Activated CD4-positive, alpha-beta T cell treated with anti-CD3 and anti-CD28 coated beads, Interleukin-2, amount 50 U/mL, for 4 hours (primary cell): ENCODE measurements at places on chromosomes 5 and 9.

DNA sequence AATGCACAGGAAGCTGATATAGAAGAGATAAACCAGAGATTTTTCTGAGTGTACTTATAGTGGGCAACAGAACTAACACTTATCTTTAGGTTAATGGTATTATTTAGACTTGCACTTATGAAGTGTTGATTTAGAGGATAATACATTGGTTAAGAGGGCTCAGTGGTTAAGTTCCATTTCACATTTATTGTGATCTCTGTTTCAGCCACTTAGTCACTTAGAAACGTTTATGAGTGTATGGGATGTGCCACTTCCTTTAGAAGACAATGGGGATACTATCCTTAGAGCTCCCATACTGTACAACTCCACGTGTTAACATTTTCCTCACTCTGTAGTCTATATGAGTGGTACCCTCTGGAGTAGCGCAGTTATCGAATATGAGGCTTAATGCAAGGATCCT is 57.5 kb downstream of the PIP5K1B start:
- DNase-seq, result no peak

GRCh38 chr9:35073279-35073612 is 821 bp upstream of the VCP start:
- no peak for DNase-seq

- no peak for DNase-seq
These were observed 205.1 kb upstream of the CHD1 start for GRCh38 chr5:99133921-99134320.

- no peak for DNase-seq
These were observed 347.8 kb downstream of the TRIM32 start for GRCh38 chr9:117034866-117035265.

GRCh38 chr5:115720888-115721287 is 95.1 kb upstream of the TMED7 start:
- no peak for DNase-seq

DNA sequence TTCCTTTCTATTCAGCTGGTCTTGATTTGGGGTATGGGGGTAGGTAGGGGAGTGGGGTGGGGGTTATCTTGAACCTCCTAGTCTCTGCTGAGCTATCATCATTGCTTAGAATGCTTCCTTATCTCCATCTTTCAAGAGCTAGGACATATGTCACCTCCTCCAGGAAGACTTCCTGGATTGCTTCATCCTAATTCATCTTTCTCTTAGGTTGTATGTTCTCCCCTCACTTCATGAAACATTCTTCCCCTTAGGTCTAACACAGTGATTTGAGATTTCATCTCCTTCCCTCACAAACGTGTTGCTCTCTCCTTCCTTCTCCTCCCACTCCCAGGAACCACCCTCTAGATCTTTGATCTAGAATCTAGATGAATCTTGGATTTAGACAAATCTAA is 2.4 kb upstream of the SYNPO start:
- no peak for DNase-seq

DNA sequence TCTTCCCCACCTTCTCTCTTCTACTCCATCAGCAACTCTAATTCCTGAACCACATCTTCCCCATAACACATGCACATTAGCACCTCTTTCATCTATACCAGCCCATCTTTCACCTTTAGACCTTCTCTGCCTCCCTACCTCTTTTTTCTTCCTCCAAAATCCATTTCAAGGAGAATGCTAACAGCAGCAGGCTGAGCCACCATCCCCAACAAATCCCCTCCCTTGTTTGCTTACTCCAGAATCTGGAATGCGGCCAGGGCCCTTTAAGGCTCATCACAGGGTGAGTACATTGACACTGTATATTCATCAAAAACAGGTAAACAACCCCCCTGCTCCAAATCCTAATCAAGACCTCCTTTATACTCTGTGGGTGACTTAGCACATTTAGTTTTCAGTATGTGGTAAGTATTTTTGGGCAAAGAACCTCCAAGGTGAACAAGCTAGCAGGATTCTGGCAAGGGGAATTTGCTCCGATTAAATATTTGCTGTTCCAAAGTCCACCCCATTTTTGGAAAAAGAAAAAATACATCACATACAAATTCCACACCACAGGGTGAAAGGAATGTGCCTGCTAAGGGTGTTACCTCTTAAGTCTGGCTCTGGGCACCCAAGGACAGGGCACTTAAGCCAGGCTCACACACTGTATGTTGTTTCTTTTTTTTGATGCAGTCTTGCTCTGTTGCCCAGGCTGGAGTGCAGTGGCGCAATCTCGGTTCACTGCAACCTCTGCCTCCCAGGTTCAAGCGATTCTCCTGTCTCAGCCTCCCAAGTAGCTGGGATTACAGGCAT is 71.4 kb downstream of the SERINC5 start:
- DNase-seq, result no peak

- no peak for DNase-seq
These were observed 536.5 kb upstream of the CDH10 start for GRCh38 chr5:25181249-25181648.

- no peak for DNase-seq
These were observed 62.2 kb upstream of the ANXA1 start for GRCh38 chr9:73089304-73089985.

- DNase-seq, result no peak
These were observed 38.6 kb downstream of the ZNF366 start for GRCh38 chr5:72468606-72469005.

GRCh38 chr9:124355039-124355940 is 60.0 kb downstream of the PSMB7 start:
- no peak for DNase-seq

- no peak for DNase-seq
These were observed 3.7 kb downstream of the FAM163B start for GRCh38 chr9:133605446-133605845.

DNA sequence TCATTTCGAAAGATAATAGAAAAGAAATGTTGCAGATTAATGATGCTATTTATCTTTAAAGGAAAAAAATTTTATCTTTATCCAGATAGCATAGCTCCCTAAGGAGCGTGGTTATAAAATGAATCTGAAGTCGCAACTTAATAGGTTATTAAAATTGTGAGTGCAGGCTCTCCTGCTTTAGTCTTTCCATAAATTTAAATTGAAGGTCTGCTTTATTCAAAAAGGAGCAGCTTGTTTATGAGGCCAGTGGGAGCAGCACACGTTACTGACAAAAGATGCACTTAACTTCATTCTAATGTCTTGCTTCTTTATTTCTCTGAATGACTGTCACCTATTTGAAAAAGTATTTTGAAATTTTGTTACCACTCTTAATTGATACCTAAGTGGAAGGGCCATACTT is 95.0 kb downstream of the ZCCHC7 start:
- DNase-seq, result no peak

- DNase-seq, result no peak
These were observed 50.3 kb upstream of the C5orf58 start for GRCh38 chr5:170182491-170182890.

DNA sequence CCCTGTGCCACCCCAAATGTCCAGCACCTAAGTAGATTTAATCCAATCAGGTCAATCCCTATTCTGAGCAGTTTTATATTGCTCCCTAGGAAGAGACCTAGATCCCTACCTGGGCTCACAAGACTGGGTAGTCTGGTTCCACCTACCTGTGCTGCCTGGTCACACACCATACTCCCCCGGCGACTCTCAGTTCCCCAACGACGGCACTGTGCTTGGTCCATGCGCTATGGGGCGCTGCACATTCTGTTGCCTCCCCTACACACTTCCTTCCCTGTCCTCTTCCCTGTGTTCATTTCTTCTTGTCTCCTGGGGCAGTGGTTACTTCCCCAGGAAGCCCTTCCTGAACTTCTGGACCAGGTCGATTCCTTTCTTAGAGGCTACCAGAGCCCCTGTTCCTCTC is 109.9 kb upstream of the IL12B start:
- DNase-seq, result no peak

- no peak for DNase-seq
These were observed 88.7 kb downstream of the RAPGEF1 start for GRCh38 chr9:131651160-131651559.

DNA sequence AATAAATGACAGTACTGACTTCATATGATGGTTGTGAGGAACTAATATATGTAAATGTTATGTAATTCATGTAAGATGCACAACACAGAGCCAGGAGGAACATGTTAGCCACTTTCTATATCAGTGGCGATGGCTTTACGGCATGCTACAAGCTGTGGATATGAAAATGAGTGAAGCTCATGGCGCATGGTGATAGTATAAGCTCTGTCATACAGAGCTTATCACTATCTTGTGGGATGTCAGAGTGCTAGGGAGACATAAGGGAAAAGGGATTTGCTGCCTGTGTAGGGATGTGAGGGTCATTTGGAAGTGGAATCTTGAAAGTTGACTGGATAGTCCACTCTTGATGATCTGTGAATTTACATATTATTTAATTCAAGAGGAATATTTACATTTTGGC is 13.6 kb downstream of the CPEB4 start:
- DNase-seq, result no peak

- no peak for DNase-seq
These were observed 288.3 kb downstream of the SLF1 start for GRCh38 chr5:94906750-94907149.

- DNase-seq, result no peak
These were observed 34.8 kb upstream of the TTC23L start for GRCh38 chr5:34803974-34804732.

GRCh38 chr9:83312537-83312936 is 225.7 kb downstream of the FRMD3 start:
- no peak for DNase-seq

DNA sequence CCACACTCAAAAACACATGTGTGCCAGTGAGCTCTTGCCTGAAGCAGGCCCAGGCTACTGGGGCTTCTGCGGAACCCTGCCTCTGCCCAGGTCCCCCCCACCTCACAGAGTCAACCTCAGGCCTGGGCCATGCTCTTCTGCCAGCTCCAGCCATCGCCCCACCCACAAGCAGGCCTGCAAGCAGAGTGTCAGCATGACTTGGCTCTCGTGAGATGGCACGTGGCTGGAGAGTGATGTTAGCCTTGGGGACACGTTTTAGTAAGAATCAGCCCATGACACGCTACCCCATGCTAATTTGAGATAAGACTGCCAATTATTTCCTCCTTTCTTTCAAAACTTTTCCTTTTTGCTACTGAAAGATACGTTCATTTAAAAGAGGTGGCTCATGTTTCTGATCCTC is 351.7 kb downstream of the IRX2 start:
- DNase-seq, result no peak
